SK-N-DZ (cell line): ENCODE measurements at places on chromosomes 7 and 10.
A peak's percentile ranks its signal among the peaks of the same experiment; 100 is the strongest.

DNA sequence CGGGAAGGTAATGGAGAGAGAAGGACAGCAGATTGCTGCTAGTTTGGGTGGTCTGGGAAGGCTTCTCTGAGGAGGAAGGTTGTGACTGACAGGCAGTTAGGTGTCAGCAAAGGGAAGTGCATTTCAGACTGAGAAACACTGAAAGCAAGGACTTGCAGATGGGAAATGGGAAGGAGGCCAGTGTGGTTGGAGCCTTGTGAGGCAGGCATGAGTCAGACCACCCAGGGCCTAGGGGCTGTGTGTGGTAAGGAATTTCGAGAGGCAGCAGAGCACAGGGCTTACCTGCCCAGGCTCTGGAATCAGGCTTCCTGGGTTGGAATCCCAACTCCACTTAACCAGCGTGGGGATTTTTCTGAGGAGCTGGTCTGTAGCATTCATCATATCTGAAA is 53.5 kb downstream of the NRF1 start:
- no peak for DNase-seq

GRCh38 chr7:66146701-66147100 is 32.1 kb downstream of the CRCP start:
- peak; percentile 65 for DNase-seq

- DNase-seq: no peak
Measured at GRCh38 chr10:14116021-14116420, 214.7 kb downstream of the FRMD4A start.

DNA sequence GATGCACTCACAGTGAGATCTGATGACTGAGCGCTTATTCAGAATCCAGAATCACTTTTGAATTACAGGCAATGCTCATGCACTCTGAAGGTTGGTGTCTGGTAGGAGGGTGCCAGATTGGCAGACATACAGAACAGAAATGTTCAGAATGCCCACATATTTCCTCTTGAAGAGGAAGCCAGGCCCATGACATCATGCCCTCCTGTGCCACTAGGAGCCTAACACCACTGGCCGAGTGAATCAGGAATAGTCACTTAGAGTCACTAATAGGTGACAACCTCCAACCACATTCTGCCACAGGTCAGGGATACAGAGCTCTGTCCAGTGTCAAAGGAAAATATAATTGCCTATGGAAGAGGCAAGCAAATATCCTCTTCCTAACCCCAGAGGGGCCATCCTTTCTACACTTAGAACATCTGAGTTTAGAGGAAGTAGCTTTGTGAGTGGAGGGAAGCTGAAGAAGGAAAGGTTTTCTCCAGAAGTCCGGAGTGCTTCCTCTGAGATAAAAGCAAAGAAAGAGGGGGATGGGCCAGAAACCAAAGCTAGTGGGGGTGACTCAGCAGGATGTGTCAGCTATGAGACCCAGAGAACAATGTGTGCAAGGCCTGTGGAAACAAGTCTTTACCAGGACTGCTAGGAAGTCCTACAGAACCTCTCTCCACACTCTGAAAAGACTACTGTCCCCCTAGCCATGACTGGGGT is 838.8 kb downstream of the GRID1 start:
- DNase-seq: no peak

DNA sequence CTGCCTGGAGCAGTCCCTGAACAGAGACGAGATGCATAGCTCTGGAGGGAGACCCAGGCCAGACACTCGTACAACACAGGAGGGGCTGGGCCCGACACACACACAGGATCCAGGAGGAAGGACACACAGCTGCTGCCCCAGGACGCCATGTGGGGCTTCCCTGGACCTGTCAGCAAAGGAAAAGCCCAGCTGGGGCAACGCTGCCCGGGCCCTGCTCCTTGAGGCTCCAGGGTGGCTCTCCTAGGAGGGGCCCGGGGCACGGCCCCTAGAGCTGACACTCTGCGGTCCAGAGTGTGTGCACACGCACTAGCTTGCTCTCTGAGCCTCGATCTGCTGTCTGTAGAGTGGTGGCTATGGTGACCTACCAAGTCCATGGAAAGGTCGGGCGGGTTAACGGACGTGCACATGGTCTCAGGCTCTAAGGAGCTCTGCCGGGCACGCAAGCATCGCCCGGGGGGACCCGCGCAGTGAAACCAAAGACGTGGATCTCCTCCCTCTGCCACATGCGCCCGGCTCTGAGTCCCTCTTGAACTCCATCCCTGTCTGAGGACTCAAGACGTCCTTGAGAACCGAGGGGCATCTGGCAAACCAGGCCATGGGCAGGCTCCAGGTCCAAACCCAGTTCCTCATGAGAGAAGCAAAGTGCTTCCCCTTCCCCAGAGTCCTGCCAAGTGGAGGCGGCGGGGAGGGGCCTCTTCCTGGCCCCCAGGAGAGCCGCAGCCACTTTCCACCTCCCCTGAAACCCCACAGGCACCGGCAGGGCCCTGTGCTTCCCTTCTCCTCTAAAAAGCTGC is 279.0 kb downstream of the ELFN1 start:
- no peak for DNase-seq

DNA sequence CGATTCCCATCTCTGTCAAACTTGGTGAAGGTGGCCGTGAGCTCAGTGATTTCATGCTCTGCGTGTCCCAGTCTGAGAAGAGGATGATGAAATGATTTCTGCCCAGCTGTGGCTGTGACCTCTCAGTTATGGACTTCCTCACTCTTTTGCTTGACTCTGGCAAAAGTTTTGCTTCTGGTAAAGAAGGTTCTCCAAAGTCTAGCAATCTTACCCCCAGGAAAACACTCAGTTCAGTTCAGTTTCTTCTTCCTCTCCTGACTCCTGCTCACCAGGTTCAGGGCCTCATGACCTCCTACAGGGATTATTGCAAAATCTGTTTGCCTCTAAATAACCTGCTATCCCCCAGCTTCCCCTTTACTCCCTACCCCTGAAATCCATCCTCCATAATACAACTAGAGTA is 4.9 kb upstream of the BLOC1S2 start:
- no peak for DNase-seq
